ENCODE measurements at places on chromosomes 1 and 21.
A peak's percentile ranks its signal among the peaks of the same experiment; 100 is the strongest.

- no peak for DNase-seq
Observed at GRCh38 chr1:196650403-196650802, 1.4 kb upstream of the CFH start.

- no peak for DNase-seq
Observed at GRCh38 chr1:36864823-36865601, 169.3 kb downstream of the GRIK3 start.

DNA sequence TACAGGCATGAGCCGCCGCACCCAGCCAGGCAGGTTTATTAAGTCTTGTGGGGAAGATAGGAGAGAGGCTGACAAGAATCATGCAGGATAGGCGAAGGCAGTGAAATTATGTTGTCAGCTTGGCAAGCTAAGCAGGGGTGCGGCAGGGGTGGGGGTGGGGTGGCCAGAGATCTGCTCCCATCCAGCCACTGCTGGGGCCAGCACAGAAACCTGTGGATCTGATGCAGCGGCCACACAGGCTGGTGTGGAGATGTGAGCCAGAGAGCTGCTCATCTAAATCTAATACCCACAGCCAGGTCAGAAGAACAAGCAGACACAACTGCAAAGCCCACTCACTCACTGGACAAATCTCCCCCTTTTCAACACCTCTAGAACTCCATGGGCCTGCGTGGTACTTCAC lies 68.7 kb downstream of the KCTD3 start:
- no peak for DNase-seq

GRCh38 chr21:29075706-29076466 lies 2.4 kb upstream of the CCT8 start:
- DNase-seq: no peak

DNA sequence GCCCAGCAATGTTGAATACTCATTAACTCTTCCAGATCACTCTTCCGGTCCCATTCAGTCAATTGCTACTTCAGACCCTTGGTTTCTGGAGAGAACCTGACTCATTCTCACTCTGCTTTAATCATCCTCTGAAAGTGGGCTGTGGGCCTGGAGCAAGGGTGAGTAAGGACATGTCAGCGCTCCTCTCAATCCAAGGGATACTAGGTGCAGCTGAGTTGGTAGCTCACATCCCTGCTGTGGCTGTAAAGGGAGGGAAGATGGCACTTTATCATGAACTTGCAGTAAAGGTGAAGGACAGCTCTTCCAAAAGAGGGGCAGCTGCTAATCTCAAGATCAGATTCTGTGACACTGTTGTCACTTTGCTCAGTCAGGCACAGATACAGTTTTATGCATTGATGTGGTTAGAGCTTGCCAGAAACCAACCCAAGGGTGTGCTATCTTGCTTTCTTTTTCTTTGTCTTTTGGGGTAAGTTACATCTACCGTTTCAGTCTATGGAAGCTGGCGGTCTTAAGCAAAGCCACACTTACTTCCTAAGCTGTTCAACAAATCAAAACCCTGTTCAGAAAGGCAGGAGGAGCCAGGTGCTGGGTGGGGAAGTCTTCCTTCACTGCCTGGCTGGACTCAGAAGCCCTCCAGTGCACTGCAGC lies 26.5 kb upstream of the NTPCR start:
- DNase-seq: peak; percentile 3

DNA sequence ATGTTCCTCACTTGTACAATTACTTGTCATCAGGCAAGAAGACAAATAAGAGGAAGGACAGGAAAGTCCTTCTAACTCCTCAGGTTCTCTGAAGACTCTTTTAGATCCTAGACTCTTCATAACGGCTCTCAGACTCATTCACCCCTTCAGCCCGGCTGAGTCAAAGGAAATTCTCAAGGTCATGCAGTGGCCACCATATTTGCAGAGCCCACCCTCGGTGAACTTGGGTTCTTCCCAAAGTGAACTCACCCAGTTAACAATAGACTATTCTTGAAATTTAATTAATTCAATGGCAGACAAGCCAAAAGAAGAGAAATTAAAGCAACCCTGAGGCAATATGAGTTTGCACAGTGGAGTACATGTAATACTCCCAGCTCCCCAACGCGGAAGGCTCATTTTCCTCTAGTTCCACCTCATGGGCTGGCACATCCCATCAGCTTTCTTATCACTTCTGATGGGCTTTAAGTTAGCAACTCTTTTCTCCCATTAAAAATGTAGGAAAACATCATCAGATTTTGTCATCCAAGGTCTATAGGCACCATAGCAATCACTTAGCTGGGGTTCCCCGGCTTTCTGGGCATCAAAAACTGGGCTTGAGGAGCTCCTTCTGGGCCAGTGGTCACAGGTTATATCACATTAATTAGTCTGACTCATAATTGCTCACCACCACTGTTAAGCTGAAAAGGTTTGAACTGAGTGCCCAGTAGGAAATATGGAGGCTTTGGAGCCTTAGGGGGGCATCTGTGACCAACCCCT lies 27.8 kb upstream of the TIAM1 start:
- no peak for DNase-seq

- DNase-seq: no peak
Observed at GRCh38 chr1:221470000-221470698, 271.7 kb downstream of the DUSP10 start.

- peak; percentile 41 for DNase-seq
Observed at GRCh38 chr1:225480825-225481434, 53.1 kb upstream of the LBR start.

- peak; percentile 57 for DNase-seq
Observed at GRCh38 chr1:1080122-1080757, 6.1 kb upstream of the RNF223 start.

GRCh38 chr1:172513479-172513878 lies 19.5 kb upstream of the SUCO start:
- no peak for DNase-seq

DNA sequence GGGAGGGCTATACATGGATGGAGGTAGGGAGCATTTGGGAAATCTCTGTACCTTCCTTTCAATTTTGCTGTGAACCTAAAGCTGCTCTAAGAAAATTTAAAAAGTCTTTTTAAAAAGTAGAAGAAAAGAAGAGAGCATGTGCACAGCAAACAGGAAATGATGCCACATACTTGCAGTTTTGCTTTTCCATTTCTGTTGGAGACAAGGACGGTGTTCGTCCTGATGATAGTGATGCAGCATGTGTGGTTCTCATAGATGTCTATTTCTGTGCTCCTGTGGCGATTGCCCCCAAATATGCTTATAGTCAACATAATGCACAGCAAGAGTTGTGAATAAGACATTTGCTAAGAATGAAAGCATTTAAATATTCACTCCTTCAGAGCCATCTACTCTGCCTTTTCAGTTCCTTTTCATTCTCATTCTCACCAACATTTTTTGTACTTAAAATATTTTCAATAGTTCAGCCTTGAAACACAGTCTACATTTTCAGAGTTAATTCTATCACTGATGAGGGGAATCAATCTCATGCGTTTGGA lies 66.6 kb downstream of the LRRC8C start:
- DNase-seq: no peak

- no peak for DNase-seq
Observed at GRCh38 chr1:232282498-232282897, 347.4 kb downstream of the SIPA1L2 start.

DNA sequence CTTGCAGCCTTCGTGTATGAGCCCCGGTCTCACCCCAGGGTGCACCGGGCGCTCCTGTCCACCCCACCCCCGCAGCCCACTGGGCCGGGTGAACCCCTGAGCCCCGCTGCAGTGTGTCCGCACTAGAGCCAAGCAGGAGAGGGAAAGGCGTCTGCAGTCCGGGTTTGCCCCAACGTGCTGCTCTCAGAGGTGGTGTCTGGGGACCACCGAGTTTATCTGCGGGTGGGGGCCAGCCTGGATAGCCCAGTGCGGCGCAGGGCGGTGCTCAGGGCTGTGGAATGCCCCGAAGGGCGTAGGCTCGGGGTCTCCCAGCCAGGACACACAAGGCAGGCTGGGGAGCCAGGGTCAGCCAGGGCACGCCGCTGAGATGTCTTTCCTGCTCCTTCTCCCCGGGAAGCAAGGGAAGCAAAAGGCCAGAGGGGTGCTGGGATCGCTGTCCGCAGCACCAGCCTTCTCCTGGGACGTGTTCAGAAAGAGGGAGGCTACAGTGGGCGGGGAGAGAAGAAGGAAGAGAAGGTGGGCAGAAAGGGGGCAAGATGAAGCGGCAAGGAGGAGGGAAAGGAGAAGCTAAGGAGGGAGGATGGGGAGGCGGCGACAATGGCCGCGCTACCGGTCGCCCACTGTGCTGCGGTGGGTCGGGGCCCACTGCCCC lies 56.6 kb downstream of the MAB21L3 start:
- DNase-seq: peak; percentile 19

DNA sequence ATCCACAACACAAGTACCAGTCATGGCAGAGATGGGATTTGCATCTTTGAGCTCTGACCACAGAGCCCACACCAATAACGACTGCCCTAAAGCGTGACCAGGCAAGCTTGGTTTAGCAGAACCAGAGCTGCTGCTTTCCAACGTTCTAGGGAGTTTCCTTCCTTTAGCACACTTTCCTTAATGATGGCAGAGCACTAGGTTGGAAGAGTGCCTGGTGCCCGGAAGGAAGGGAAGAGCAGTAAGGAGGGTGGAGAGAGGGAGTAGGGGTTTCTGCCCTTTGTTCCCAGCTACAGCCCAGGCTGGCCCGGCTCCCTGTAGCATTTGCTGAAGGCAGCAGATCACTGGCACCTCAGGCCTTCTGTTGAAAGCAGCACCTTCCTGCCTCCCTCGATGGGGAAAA lies 6.1 kb upstream of the EVA1C start:
- DNase-seq: no peak

DNA sequence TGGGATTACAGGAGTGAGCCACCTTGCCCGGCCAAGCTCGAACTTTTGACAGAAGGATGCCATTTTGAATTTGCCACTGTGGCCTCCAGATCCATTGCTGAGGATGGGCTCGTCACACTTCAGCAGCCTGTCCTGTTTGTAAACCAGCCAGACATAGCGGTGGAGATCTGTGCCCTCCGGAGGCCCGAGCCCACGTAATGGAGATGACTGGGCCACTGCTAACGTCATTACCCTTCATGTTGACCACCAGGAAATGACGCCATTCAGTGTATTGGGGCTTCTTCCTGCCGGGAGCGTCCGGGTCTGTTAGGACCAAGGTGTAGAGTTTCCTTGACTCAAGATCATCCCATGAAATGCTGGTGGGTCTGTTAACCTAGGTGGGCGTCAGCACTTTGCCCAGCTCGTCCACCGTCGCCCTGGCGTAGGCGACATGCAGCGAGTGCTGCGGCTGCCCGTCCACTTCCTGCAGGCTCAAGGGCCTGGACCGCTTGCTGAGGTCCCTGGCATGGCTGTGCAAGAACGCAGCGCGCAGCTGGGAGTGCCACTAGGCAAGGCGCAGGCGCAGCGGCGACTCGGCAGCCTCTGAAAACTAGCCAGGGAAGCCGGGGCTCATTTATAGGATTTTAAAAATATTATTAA lies 40.8 kb downstream of the PTPRC start:
- DNase-seq: no peak

GRCh38 chr1:182093781-182094180 lies 32.3 kb upstream of the ZNF648 start:
- DNase-seq: no peak

DNA sequence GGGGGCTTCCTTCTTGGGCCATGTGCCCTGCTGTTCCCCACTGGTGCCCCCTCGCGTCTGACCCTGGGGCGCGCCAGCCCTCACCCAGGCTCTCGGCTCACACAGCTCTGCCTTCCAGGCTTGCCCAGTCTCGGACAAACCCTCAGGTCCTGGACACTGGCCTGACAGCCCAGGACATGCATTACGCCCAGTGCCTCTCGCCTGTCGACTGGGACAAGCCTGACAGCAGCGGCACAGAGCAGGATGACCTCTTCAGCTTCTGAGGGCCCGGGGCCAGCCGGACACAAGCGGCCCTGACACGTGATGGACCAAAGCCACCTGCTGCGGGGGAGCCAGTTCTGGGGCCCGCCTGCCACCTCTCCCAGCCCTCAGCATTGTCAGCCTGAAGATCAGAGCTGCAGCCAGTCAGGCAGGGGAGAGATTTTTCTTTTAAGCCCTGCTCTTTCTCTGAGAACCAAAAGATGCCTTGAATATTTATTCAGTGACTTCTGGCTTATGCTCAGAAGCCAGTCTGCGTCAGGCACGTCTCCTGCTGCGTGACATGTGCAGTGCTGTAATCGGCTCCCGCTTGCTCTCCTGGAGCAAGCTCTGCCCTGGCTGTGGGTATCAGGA lies 23.4 kb downstream of the LDLRAP1 start:
- DNase-seq: peak; percentile 70

DNA sequence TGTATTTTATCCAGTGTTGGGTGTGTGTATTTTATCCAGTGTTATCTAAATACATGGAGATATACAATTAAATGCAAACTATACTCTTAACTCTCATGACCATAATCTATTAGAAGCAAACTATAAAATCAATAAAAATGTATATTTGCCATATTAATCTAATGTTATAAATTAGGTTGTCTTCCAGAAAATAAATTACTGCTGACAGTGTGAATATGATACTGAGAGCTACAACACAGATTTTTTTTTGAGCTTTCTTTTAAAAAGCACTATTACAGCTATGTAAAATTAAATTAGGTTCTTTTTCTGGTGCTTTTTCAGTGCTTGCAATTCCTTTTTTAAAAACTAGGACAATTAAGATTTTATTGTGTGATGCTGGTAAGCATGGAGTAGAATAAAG lies 19.0 kb upstream of the GPR52 start:
- no peak for DNase-seq

GRCh38 chr1:32749332-32749731 lies 46.8 kb upstream of the SYNC start:
- no peak for DNase-seq

- no peak for DNase-seq
Observed at GRCh38 chr1:91916046-91916445, 30.1 kb upstream of the TGFBR3 start.

GRCh38 chr1:223831755-223832636 lies 13.8 kb downstream of the TP53BP2 start:
- peak; percentile 78 for DNase-seq

DNA sequence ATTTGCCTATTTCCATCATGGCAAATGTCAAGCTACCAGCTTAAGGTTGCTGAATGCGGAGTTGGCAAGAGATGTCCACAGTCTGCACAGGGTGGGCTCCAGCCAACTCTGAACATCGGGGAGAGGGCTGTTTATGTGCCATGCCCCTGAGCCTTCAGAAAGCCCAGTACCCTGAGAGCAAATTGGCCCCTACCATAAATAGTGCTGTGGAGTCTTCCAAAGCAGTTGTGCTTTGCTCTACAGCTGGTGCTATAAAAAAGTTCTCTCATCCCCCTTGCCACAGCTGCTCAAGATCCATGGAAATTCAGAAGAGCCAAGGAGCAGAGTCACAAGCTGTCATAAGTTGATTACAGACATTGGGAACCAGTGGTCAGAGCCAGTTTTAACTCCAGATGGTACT lies 85.6 kb upstream of the CLDN14 start:
- no peak for DNase-seq

GRCh38 chr1:230753586-230754251 lies 6.5 kb downstream of the CAPN9 start:
- DNase-seq: peak; percentile 59

Measured in cardiac fibroblast (primary cell).